Stimulated activated CD4-positive, alpha-beta T cell treated with anti-CD3 and anti-CD28 coated beads, Interleukin-1b, Interleukin-23, amount 100 ng/mL, for 48 hours (primary cell): ENCODE measurements at places on chromosomes 11 and 22.

- DNase-seq: no peak
Measured at GRCh38 chr22:48083502-48083901, 1321.1 kb downstream of the TBC1D22A start.

GRCh38 chr11:44483919-44484610 lies 81.4 kb upstream of the CD82 start:
- no peak for DNase-seq

GRCh38 chr22:41505511-41506220 lies 36.7 kb downstream of the ACO2 start:
- no peak for DNase-seq

DNA sequence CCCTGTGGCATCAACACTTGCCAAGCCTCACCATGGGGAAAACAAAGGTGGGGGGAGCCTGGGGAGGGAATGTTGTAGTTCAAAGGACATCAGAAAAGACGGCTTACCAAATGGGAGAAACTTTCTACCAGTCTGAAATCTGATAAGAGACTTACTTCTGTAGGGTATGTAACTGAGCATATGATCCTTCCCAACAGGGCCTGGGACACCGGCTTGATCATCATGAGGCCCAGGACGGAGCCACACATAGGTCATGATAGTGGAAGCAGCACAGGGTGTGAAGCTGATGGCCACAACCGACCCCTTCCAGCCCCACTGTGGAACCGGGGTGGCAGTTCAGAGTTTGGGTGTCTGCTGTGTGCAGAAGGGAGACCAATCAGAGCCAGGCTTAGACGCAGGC lies 51.1 kb downstream of the MICAL3 start:
- no peak for DNase-seq

- no peak for DNase-seq
Measured at GRCh38 chr22:23151827-23152226, 6.5 kb downstream of the RAB36 start.

GRCh38 chr11:130625578-130626306 lies 177.3 kb downstream of the ADAMTS15 start:
- DNase-seq: no peak
